ENCODE measurements at places on chromosomes 6 and 20.

DNA sequence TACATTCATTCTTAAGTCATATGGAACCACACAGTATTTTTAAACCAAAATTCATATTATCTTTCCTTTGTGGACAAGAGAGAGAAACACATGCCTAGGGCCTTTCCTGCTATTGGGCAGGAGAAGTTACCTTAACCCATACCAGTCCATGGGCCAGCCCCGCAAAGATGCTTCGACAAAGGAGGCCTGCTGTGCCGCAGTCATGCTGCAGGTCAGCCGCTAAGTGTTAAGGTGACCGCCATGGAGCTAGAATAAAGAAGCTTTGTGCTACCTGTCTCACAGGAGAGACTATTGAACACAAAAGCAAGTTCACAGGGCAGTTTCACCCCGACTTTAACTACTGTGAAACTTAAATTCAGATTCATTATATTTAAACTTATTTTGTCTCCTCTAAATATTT lies 62.3 kb upstream of the TMEM181 start:
- no peak for DNase-seq

DNA sequence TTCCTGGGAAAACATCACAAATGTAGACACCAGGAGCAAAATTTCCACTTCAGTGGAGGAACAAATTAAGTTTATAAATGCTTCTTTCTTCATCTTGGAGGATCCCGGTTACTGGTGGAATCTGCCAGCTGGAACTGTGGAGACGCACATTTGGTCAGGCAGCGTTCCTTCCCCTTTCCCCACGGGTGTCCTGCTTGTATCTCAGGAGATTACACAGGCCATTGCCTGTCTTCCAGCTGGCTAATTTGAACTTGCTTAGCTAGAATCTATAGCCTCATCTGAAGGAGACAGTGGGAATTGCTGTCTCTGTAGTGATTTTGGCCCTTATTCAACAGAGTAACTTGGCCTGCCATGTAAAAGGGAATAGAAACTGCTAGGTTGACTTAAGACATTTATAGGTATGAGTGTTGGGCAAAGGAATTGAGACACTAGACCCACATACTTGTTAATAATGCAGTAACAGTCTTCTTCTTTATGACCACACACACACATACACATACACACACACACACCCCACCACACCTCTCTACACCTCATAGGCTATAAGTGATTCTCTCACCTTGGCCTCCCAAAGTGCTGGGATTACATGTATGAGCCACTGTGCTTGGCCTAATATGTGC lies 34.4 kb downstream of the TSBP1 start:
- no peak for DNase-seq

DNA sequence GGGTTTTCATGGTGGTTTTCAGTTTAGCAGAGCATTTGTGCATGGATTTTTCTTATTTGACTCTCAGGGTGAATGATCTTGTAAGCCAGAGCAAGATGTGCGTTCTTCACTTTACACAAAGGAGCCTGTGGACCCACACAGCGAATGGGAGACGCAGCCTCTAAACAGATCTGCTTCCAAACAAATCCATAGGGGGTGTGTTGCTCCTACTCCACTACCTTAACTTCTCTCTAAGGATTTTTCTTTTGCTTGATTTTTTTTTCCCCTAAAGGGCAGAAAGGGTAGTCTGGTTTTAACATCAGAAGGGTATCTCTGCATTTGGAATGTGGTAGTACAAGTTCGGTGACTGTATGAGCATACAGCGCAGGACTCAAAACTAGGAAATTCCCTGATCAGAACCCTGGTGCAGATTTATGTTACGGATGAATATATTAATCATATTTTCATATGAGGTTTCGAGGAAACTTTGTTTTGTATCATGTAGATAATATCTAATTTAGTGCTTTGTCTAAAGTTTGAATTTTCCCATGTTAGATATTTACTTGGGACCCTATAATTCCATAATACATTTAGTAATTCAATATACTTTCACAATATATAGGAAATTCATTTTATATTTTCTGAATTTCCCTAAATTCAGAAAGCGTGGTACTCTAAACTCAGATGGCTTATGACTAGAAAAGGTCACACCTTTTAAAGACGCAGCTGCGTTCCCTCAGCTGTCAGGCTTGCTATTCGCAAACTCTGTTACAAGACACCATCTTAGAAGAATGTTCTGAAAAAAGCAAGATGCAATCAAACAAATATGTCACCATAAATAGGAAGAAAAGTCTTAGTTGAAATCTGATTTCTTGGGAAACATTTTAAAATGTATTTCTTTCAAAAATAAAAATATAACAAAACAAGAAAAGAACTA lies 196.9 kb downstream of the TMEM242 start:
- no peak for DNase-seq

- DNase-seq, result peak; percentile 5
Measured at GRCh38 chr6:49531774-49532569, 18.5 kb upstream of the C6orf141 start.

GRCh38 chr6:168364793-168365421 lies 45.3 kb upstream of the DACT2 start:
- no peak for DNase-seq

GRCh38 chr6:92341201-92341600 lies 1078.2 kb downstream of the EPHA7 start:
- DNase-seq, result no peak

- no peak for DNase-seq
Measured at GRCh38 chr20:53126185-53126584, 154.0 kb downstream of the TSHZ2 start.

- no peak for DNase-seq
Measured at GRCh38 chr20:3821996-3822395, 1.6 kb downstream of the AP5S1 start.

GRCh38 chr20:3129094-3129493 lies 30.6 kb downstream of the FASTKD5 start:
- DNase-seq, result no peak

- no peak for DNase-seq
Measured at GRCh38 chr20:32585586-32586127, 524 bp upstream of the NOL4L start.

DNA sequence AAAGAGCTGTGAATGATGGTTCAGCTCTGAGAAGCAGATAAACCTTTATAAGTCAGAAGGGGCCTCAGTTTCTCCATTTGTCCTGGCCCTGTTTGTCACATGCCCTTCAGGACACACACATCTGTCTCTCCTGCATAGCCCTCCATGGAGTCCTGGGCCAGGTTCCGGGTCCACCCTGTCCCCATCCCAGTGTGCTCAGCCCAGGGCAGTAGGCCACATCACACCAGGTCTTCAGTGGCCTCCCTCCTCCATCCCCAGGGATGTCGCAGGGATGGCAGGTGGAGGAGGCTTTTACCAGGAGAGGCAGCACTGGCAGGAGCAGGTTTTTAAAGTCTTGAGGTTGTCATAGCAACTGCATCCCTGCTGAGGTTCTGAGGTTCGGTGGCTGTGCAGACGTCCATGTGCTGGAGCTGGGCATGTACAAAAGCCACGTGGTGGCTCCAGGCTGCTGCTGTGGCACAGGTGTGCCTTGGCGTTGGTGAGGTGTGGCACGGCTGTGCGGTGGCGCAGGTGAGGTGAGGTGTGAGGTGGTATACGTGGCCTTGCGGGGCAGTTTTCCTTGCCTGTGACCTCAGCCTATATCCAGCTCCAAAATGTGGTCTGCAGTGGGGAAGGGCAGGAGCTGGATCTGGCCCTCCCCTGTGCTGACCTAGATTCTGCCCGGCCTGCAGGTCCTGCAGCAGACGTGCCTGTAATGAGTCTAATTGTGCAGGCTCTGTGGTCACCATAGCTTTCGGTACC lies 8.0 kb upstream of the NPBWR2 start:
- DNase-seq, result no peak

- no peak for DNase-seq
Measured at GRCh38 chr6:166719019-166719418, 92.0 kb upstream of the RPS6KA2 start.

DNA sequence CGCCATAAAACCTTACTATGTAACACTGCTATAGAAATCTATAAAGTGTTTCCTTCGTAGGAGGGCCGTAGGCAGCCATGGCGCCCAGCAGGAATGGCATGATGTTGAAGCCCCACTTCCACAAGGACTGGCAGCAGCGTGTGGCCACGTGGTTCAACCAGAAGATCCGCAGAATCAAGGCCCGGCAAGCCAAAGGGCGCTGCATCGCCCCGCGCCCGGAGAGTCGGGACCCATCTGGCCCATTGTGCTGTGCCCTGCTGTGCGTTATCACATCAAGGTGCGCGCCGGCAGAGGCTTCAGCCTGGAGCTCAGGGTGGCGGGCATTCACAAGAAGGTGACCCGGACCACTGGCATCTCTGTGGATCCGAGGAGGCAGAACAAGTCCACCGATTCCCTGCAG lies 62.4 kb downstream of the TRIM27 start:
- DNase-seq, result no peak

GRCh38 chr6:141301779-141302178 lies 830.9 kb upstream of the GJE1 start:
- DNase-seq, result no peak

DNA sequence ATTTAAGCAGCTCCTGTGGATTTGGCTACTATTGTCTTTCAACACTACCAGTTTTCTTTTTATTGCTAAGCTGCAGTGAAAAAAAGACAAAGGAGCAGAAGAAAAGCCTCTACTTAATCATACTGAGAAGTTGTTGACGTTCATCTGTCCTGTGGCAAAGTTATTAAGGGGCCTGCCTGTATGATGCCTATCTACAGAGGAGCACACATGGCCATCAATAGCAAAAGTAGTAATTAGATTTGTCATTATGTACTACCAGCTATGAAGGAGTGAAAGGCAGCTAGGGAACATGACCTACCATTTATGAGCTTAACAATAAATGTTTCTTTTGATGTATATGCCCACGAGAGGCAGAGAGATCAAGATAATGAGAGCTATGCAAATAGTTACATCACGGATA lies 620.9 kb downstream of the PHF3 start:
- DNase-seq, result no peak

- DNase-seq, result peak; percentile 54
Measured at GRCh38 chr6:112037783-112038216, 16.1 kb upstream of the CCN6 start.

DNA sequence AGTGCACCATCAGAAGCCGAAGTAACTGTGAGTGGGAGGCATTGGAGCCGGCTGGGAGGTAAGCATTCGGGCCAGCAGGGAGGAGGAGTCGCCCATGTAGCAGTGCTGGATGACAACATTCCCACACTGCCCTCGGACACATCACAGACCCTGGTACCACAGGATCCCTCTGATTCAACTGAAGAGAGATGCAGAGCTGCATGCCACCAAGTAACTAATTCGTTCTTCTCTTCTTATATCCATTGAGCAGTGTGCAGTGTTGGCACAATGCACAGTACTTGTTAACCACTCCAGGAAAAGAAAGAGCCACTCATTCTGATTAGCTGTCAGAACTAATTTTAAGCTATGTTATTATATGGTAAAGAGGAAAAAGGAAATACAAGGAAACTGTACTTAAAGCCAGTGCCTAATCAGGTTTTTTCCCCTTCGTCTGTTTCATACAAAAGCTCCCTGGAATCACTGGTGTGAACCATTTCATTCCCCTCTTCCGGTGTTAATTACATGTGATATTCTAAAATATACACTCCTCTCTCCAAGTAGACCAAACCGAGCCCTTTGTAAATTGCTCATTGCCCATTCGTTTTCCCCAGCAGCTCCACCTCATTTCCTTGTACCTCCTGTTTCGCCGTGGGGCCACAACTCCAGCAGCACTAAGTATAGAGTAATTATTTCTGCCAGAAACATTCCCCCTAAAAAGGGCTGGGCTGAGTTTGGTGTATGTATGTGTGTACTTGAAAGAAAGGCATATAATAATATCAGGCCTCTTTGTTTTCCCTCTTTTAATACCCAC lies 32.4 kb upstream of the ADTRP start:
- no peak for DNase-seq

DNA sequence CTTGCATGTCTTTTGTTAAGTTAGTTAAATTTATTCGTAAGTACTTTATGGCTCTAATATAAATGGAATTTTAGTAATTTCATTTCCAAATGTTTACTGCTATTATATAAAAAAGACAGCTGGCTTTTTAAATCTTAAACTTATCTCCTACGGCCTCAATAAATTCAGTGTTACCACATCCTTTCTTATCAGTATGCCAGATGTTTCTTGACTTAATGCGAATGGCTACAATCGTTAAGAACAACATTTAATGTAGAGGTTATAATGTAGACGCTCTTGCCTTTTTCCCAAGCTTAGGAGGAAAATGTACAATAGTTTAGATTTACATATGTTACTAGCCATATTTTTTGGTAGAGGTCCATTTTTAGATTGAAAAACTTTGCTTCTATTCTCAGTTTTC lies 659.4 kb downstream of the TENT5A start:
- no peak for DNase-seq

- no peak for DNase-seq
Measured at GRCh38 chr20:43658723-43659419, 8.0 kb upstream of the MYBL2 start.

DNA sequence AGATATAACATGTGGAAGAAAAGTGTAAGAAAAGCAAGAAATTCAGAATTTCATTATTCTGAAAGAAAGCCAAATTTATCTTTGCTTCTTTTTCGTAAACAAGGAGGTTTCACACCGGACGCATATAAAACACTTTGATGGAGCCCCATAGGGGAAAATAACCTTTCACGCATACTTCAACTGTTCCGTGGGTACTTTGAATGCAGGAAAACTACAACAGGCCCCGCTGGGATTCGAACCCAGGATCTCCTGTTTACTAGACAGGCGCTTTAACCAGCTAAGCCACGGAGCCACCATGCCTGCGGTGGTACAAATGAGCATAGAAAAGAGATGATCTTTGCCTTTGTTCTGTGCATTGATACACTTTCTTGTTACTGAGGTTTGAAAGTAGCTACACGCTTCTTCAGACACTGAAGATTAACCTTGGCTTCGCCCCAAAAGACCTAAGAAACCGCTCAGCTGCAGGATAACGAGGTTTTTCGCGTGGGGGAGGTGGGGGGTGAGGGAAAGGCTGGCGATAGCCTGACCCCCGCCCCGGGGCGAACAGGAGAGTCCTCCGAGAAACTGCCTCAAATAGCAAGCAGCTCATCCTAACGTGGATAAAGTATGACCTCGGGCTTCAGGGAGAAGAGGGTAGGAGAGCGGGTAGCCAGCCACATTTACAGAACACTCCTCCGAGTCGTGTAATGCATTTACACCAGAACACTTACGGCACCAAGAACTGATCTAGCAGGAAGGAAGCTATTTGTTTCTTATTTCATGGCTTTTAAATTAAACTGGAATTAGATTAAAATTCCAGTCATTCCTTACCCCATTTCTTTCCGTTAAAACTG lies 5.3 kb upstream of the HMGN4 start:
- peak; percentile 88 for DNase-seq

DNA sequence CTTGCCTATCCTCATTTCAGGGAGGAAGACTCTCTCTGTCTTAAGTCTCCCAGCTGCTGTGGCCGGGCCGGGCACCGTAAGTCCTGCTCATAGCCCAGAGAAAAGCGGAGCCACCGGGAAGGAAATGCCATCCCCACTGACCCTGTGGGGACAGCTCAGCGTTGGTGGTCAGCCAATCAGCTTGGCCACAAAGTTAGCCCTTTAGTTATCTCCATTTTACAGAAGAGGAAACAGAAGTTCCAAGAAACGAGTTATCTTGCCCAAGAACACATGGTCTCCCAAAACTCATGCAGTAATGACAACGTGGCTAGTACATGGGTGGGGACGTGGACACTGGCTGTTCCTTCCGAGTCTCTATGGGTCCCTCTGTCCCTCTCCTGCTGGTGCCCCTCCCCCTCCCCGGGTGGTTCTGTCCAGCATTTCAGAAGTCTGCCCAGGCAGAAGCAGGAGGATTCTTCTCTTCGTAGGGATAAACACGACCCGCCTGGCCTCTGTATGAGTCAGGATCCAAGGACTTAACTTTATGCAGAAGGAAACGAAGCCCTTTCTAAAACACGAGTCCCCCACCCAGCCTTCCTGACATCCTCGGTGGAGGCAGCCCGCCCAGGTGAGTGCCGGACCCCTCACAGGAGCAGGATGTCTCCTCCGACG lies 273.8 kb downstream of the CDH4 start:
- no peak for DNase-seq

GRCh38 chr6:75633045-75633444 lies 31.4 kb downstream of the SENP6 start:
- DNase-seq, result no peak

Measured in brain pericyte (primary cell).